ENCODE measurements at places on chromosomes 6 and 20.

GRCh38 chr20:60000271-60001042 lies 42.2 kb downstream of the CDH26 start:
- no peak for DNase-seq

DNA sequence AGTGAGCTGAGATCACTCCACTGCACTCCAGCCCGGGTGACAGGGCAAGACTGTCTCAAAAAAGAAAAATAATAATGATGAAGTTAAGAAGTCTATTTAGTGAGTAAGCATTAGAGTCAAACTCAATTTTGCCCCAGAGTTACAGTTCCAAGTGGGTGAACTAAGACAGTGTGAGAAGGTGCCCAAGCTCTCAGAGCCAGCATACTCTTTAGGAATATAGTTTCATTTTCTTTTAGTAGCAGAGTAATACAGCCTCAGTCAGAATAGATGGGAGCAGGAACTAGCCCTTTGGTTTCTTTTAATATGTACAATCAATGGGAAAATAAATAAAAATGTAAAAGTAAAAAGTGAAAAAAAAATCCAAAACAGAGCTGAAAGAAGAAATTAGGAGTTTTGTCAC lies 87.0 kb upstream of the ADGRF1 start:
- DNase-seq, result no peak

GRCh38 chr6:81759782-81760181 lies 7.3 kb upstream of the TENT5A start:
- no peak for DNase-seq

DNA sequence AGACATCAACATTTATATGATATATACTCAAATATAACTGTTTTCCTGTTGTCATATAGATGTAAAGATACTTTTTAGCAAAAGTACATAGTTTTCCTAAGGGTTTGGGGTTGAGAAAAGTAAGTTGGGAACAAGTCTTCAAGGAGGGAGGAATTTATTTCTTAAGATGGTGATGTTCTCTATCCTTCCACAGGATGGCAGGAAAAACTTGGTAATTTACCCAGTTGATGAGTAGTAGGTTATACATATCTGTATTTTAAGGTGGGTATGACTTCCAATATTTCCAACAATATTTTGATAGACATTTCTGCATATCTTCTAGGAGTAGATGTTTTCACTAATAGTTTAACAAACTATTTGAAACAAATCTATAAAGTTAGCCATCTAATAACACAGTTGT lies 254.4 kb downstream of the RIMS1 start:
- no peak for DNase-seq

- no peak for DNase-seq
These were observed 4.6 kb downstream of the IP6K3 start for GRCh38 chr6:33742092-33742491.

DNA sequence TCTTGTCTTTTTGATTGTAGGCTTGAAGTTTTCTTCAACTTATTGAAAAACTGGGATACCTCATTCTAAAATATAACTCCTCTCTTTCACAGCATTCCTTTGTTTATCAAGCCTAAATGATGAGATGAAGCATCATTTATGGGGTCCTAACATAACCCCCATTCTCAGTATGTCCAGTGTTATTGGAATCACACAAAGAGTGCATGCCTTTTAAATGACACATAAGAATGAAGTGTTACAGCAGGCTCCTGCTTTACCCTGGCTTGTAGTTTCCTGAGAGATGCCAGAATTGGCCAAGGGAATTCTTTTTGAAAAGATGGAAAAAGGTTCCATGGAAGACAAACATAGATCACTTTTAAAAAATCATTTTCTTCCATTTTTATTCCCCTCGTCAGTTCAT lies 502.4 kb downstream of the BCKDHB start:
- no peak for DNase-seq

DNA sequence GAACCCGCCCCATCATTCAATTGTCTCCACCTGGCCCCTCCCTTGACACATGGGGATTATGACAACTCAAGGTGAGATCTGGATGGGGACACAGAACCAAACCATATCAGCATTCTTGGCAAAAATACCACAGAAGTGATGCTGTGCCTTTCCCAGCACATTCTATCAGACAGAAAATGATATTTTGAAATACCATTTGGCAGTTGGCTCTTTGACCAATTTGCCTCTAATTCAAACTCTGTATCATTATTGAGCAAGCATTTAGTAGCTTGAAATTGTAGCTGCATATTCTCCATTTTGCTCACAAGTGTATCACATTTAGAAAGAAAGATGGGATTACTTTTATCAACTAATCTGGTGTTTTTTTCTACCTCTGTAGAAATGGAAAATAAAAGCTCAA lies 64.0 kb downstream of the PLCB1 start:
- no peak for DNase-seq

GRCh38 chr6:44464527-44465310 lies 77.2 kb downstream of the CDC5L start:
- no peak for DNase-seq

GRCh38 chr6:27053738-27054137 lies 193.8 kb upstream of the PRSS16 start:
- DNase-seq, result no peak

DNA sequence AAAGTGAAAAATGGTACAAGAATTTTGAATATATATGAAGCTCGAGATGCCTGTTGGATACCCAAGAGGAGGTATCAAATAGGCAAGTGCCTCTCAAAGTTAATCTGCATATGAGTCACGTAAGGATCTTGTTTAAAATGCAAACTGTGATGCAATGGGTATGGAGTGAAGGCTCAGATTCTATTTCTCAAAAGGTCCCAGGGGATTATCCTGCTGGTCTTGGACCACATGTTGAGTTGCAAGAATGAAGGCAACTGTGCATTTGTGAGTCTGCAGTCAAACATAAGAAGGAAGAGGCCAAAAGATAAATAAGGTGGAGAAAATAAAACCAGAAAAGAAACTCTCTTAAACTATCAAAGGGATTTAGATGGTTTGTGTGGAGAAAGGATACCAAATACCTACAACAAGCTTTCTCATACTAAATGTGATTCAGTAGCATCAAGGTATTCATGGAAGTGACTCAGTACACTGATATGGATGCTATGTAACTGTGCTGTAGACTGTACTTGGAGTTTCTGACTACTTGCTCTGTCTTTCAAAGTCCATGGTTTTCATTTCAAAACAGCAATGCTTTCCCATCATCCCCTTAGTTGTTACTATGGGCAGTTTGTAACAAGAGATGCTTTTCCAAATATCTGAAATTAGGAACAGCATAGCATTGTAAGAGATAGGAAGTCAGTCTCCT lies 106.3 kb downstream of the GFRAL start:
- no peak for DNase-seq

DNA sequence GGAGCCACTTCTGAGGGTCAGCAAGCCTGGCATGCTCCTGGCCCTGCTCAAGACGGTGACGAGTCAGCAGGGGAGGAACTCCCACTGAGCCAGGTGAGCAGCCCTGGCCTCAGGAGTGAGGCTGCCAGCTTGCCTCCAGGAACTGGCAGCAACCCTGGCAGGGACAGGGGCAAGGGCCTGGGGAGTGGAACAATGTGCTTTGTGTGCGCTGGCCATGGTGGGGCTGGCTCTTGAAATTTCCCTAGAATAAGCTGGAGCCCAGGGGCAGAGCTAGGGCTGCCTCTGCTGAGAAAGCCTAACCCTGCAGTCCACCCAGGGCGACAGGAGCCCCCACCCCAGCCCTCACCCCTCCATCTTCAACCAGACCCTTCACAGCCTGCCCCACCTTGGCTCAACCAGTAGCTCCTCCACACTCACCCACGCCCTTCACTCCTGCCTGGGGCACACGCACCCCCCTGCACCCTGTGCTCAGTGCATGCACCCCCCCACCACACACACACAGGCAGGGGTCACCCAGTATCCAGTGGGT lies 88.0 kb downstream of the MRPL14 start:
- DNase-seq, result no peak

DNA sequence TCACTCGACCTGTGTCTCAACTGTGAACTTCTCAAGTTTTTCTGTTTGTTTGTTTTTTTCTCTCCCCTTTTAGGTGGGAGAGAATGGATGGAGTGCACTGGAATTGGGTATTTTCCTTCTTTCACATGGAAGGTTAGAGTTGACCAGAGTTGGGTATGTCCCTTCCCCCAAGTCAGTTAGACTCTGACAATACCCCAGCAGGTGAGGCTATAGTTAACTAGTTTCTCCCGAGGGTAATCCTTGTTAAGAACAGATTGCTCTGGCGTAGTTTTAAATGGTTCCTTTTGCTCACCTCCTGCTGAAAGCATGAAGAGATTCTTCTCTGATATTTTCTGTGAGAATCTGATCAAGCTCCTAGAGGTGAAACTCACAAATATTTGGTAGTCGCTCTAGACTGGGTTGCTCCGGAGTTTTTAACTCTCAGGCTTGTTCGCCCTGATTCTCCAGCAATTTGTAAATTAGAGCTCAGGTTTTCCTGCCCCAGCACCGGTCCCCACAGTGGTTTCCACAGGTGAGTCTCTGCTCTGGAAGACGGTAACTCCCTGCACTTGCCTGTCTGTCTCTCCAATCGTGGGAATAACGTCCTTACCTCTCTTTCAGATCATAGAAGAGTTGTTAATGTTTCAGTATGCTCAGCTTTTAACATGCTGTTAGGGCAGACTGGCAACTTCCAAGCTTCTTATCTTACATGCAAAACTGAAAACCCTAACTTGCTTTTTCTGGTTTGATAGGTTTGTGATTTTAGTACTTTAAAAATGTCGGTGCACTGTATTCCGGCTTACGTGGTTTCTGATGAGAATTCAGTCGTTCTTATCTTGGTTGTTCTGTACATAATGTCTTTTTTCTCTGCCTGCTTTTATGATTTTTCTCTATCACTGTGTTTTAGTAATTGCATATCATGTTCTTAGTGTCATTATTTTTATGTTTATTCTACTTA lies 111.2 kb upstream of the HIVEP1 start:
- DNase-seq, result no peak

GRCh38 chr6:89564752-89565427 lies 73.7 kb downstream of the LYRM2 start:
- DNase-seq, result no peak

GRCh38 chr6:87628881-87629280 lies 38.9 kb downstream of the ORC3 start:
- no peak for DNase-seq

DNA sequence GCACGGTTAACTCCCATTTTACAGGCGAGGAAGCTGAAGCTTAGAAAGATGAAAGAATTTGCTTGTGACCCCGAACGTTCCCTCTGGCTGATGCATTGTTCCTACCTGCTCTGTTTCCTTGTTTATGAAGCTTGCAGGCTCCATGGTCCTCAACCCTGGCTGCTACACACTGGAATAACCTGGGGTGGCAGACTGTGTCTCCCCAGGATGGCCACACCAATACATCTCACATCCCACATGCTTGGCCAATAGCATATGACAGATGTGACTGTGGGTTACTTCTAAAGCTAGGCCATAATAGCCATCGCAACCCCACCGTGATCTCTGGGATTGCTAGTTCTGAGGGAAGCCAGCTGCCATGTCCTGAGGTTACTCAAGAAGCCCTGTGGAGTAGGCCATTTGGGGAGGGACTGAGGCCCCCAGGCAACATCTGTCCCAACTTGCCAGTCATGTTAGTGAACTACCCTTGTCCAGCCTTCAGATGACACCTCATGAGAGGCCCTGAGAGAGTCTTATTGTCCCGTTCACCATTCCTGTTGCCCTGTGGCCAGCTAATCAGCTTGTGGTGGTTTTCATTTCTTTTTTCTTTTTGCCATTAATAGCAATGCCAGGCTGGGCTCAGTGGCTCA lies 6.7 kb upstream of the FAM110A start:
- no peak for DNase-seq

DNA sequence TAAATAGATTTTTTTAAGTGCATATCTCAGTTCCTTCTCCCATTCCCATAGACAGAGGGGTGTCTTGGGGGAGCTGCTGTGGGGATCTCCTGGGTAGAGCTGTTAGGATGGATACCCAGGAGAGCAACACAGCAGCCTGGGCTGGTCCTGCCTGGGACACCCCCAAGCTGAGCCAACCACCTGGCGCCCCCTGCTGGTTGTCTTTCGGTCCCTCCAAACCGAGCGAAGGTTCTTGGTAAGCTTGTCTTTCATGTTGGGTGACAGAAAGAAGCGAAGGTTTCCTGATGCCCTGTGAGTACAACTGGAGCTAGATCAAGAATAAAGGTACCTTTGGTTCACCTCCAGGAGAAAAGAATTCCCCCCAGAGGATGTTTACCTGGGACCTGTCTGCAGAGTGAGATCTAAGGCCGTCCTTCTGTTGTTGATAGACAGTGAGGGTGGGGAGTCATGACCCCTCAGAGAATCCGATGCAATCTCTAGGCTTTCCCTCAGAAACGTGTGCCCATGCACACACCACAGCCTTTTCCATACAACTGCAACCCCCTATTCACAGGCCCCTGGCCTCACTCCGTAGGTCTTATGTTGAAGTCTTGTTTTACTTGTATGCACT lies 50.8 kb downstream of the SNX9 start:
- peak; percentile 79 for DNase-seq

DNA sequence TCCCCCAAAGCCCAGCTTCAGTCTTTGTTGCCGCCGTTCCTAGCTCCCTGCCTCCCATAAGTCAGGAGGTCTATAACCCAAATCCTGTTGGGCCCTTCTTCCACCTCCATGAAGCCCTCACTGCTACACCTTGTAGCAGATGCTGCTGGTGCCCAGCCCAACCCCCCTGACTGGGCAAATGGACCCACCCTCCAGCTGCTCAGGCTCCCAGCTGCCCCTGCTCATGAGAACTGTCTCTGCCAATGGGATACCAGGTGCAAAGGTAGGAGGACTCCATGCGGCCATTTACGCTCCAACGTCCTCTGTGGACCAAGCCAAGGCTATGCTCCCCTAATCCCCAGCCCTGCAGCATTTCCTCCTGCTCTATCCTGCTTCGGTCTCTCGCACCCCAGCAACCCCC lies 71.8 kb downstream of the JPH2 start:
- DNase-seq, result no peak

DNA sequence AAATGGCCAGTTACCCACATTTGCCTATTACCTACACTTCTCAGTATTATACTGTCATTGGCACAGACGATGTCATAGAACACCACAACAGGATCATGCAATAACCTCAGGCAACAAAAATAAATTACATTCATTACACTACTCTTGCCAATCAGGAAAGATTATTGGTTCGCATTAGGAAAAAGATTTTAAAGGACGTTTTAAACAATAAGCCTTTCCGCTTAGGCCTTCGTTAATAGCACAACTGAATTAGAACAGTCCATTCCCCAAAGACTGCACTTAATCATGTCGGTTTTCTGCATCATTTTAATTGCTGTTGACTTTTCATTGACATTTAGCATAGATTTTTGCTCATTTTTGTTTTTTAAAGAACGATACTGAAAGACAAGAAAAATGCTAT lies 912 bp upstream of the SENP6 start:
- DNase-seq, result no peak

- DNase-seq, result no peak
These were observed 11.3 kb downstream of the PTPN1 start for GRCh38 chr20:50521221-50522052.
